Left ventricle myocardium superior (tissue), 1 donor: ENCODE measurements at places on chromosomes 7 and 10. TPM values are rescaled to one million over a fixed set of nuclear protein-coding genes. Genes with fewer than 3 reads are reported as not detected.

DNA sequence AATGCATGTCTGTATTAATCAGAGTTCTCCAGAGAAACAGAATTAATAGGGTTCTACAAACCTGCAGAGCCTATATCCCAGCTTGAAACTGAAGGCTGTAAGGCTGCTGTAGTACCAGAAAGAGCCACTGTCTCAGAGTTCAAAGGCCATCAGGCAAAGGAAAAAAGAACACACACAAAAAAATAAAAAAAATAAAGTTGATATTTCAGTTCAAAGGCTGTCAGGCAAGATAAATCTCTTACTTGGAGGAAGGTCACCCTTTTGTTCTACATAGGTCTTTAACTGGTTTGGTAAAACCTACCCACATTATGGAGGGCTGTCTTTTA is 12.0 kb upstream of the TMEM26 start:
- DNase-seq, result no peak

The CHAT gene
- not detected for total RNA-seq

DNA sequence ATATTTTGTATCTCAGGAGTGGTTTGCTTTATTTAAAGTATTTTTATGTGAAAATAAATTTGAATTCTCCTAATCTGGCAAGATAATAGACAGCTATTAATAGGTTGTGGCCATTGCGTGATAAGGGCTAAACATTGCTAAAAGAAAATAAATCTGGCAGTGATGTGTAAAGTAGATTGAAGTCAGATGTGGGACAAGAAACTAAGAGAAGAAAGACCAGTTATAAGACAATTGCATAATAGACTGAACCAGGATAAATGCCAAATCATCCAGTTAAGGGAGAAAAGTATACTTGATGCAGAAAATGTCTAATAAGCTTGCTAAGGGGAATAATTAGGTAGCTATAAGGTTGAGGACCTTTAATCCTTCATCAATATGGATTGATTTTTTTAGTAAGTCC is 197.5 kb upstream of the CSTF2T start:
- no peak for DNase-seq

The YAE1 gene
- total RNA-seq, result 15.9 TPM

GRCh38 chr10:18196806-18197550 is 56.8 kb downstream of the CACNB2 start:
- DNase-seq, result no peak

DNA sequence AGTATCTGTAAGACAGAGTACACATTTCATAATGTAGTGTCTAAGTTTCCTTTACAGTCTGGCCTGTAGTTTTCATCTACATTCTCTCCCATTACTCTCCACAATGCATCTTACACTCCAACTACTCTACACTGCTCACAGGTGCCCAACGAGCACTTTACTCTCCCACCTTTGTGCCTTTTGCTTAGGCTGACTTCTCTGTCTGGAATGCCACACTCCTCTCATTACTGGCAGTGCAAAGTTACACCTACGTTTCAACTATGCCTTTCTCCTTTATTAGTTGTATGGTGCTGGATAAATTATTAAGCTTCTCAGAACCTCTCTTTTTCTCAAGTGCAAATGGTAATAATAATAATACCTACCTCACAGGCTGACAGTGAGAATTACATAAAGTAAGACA is 70.5 kb downstream of the RNLS start:
- no peak for DNase-seq
